ENCODE measurements at places on chromosomes 12 and 14. TPM values are rescaled to one million over a fixed set of nuclear protein-coding genes. Genes with fewer than 3 reads are reported as not detected.

- no peaks in the 10 kb centered on the region for H3K4me1 ChIP-seq
- no peak overlapping the region for H3K4me3 ChIP-seq
- peaks cover 27% of the 10 kb centered on the region for H3K36me3 ChIP-seq
- DNase-seq = no peak
- H3K27ac ChIP-seq = no peak overlapping the region
Observed at GRCh38 chr14:99924379-99924778, 131.2 kb downstream of the EML1 start.

GPRC5D gene
- not detected for total RNA-seq

PRKD1 gene
- 7.5 TPM for total RNA-seq

SMARCD1 gene
- total RNA-seq = 35.5 TPM

SRRM4 gene
- total RNA-seq = not detected

Data from right atrium auricular region (tissue), 2 donors.